ENCODE measurements at places on chromosomes 5 and 9.
A peak's percentile ranks its signal among the peaks of the same experiment; 100 is the strongest.

DNA sequence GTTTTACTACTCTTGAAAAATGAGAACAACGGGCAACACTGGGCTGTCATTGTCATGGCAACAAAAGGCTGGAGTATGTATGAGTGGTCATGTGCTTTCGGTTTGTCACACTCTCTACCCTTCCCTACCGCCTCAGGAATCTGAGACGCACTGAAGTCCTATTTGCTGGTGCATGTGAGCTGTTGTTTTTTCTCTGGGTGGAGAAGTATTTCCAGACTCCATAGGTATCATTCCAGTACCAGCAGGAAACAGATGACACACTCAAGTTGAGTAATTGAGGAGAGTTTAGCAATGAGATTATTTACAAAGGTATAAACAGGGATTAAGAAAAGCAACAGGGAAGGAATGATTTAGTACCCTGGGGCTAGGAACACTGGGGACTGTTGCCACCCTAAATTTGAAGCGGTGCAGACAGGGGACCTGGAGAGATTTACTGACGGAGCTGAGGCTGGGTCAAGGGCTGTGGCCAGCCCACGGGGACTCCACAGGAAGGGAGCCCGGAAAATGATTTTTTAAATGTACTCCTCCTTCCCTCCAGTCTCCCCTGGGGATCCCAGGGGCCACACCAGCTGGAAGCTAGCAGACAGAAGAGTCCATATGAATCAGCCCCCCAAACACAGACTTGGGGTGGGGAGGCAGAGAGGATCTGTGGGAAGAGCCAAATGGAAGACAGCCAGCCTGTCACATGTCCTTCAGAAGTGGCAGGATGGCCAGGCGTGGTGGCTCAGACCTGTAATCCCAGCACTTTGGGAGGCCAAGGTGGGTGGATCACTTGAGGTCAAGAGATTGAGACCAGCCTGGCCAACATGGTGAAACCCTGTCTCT is 13.2 kb upstream of the ZBTB43 start:
- no peak for DNase-seq

DNA sequence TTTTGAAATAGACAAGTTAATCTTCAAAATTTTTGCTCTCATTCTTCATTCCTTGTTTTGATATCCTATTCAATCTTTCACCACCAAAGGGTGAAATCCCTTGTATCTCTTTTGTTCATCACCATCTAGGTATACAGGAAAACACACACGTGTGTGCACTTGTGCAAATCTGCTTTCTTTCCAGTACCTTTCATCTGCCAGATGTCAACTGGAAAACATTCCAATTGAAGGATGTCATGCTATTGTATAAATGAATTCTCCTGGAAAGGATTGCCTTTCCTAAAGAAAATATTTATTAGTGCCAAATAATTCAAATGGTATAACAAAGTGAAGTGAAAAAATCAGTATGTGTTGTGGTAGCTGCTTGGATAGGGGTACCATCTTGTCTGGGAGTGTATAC is 123.7 kb downstream of the RANBP17 start:
- DNase-seq = no peak

DNA sequence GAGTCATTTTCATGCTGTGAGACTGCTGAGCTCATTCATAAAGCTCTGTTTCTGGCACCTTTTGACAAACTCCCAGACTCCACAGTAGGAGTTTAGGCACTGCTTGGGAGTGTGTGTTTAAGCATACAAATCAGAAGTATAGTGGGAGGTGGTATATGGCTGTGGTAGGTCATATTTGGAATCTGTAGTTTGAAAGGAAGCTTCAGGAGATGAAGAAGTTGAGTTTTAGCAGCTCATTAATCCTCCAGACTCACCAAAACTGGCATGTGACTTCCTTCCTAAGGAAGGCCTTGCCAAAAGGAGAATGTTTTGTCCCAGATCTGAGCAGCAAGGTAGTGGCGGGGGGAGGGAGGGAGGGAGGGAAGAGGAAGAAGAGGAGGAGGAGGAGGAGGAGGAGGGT is 52.8 kb downstream of the SAXO1 start:
- no peak for DNase-seq

- no peak for DNase-seq
Observed at GRCh38 chr5:66169534-66169933, 25.4 kb downstream of the SREK1 start.

DNA sequence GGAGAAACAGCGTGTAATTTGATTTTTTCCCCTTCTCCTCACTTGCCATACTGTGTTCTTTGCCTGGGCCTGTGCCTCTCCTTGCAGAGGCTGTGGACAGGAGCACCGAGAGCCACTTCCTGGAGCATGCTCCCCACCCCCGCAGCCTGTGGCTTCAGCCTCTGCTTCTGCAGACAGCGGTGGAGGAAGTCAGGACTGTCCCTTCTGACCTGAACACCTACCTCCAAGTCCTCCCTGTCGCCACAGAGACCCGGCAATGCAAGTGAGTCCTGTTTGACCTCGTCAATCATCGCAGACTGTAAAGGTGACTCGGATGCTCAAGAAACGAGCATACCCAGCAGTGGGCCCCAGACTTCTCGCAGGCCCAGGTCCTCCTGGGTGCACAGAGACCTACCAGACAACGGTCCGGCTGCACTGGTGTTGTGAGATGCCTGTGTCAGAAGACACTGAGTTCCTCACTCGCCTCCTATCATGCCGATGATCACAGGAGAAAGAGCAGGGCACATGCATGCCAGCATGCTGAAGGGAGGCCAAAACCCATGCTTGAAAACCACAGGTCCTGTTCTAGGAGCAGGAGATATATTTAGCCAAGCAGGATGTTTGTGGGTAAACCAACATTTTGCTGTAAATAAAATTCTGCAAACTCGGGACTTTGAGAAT is 198.8 kb downstream of the AUH start:
- DNase-seq = peak; percentile 35

GRCh38 chr5:135434591-135435466 is 12.3 kb downstream of the DCANP1 start:
- DNase-seq = no peak

GRCh38 chr5:67971223-67971830 is 244.2 kb upstream of the PIK3R1 start:
- DNase-seq = no peak

GRCh38 chr9:77712533-77713130 is 64.5 kb upstream of the GNA14 start:
- DNase-seq = no peak

GRCh38 chr5:31096238-31096865 is 97.1 kb upstream of the CDH6 start:
- no peak for DNase-seq

DNA sequence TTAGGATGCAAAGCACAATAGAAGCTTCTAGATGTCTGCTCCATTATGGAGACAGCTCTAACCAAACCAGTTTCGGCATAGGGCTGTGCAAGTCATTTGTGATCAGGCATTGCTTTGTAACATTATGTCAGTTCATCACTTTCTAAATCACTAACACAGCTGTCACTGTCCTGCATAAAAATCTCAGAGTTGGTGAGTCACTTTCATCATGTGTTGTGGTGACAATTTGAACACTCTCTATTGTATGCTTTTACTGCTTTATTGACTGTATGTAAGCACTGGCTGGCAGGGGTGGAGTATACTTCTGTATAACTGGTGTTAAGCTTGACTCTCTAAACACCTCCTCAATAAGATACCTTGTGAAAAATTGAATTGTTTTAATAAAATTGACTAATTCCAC is 77.9 kb downstream of the SLCO4C1 start:
- no peak for DNase-seq

DNA sequence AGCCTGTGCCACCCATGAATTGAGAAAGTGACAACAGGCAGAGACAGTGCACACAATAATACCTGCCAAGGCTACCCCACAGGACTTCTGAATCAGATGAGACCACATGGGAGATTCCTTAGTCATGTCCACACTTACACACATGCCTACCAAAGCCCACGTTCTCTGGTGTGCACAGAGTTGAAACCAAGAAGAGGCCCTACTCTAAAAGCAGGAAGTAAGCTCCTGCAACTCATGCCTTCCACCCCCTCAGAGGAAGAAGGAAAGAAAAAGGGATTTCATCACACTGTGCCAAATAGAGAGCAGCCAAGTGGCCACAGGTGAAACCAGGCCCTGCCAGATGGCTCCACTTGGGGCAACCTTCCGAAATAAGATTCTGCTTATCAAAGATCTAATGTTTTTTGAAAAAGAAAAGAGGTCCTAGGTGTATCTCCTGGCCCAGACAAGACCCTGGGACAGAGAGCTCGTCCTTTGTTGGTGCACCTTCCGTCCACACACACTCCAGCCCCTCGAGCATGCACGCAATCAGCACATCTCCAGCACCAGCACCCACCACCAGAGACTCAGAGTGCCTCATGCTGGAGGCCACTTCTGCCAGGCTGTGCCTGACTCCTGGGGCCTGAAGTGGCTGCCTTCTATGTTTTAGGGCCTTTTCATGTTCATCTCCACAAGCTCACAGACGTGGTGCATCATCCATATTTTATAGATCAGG is 114.6 kb upstream of the SPOCK1 start:
- no peak for DNase-seq

DNA sequence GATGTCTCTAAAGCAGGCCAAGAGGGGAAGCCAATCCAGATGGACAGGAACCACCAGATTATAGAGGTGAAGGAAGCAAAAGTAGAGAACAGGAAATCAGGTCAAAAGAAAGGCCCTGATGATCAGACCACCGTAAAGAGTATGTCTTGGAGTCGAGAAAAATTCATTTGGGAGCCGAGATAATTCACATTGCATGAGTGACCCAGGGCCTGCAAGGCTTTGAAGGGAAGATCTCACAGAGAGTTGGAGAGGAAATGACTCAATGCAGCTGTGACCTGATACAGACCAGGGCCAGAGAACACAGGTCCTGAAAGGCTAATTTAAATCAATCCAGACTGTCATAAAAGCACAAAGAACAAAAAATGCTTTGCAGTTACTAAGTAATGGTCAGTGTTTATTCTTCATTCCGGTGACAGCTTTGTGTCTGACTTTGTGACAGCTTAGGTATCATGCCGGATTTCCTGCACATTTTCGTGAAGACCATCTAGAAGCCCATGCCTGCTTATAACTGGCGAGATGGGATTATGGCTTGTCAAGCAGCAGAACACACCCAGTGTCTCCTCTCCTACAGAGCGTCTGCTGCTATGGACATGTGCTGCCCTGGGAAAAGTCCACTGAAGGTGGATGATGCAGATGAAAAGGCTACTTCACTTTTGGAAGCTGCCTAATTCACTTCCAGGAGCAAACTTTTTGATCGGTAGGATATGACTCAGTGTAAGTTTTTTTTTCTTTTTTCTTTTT is 5.8 kb upstream of the ACTBL2 start:
- DNase-seq = no peak

DNA sequence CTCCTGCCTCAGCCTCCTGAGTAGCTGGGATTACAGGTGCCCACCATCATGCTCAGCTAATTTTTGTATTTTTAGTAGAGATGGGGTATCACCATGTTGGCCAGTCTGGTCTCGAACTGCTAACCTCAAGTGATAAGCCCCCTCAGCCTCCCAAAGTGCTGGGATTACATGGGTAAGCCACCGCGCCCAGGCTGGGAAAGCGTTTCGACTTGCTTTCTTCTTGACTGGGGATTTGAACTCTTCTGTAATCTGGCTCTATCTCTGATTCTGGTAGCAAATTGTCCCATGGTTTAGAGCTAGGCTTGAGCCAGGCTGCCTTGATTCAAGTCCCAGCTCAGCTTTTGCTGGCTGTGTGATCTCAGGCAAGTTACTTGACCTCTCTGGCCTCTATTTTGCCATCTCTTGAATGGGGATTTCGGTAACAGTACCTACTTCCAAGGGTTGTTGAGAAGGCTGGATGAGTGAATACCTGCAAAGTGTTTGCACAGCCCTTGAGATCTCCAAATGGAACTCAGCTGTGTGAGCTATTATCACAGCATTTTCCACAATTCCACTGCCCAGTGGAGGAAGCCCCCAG is 20.5 kb upstream of the MVB12B start:
- no peak for DNase-seq

- DNase-seq = no peak
Observed at GRCh38 chr9:127714951-127715469, 453 bp downstream of the PTRH1 start.

GRCh38 chr9:87658511-87658910 is 67.4 kb upstream of the CTSL start:
- DNase-seq = no peak

- DNase-seq = no peak
Observed at GRCh38 chr9:95422650-95423049, 94.1 kb downstream of the PTCH1 start.

DNA sequence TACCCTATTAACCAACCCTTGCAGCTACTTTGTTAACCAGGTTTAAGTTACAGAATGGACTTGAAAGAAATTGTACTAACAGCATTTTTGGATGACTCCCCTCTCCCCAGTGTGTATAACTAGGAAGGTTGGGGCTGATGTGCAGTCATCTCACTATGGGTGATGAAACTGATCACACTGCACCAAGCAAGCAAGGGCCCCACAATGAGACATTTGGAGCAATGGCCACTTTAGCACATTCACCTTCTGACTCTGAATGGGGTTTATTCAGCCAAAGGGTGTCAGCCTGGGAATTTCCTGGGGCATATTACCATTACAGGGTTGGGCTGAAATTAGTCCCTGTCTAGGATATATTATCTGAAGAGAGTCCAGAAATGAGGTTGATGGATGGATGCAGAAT is 18.7 kb upstream of the CYFIP2 start:
- peak; percentile 47 for DNase-seq

GRCh38 chr9:98900244-98900643 is 43.5 kb upstream of the COL15A1 start:
- DNase-seq = no peak

DNA sequence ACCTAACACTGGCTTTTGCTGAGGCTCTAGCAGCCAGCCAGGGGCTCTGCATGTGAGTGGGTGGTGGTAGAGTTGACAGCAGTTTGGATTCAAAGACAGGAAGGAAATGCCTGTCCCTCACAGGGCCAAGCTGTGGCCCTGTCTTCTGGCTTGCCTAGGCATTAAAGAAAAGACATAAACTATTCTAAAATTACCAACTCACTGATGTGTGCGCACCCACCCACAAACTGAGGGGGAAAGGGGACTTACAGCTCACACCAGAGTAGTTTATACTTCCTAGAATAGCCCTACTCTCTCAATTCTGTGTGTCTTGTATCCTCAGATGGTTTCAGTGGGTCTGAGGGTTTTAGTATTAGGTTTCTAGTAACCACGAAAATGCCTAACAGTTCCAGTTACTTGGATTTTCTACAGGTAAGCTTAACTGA is 18.3 kb upstream of the IL13 start:
- no peak for DNase-seq

DNA sequence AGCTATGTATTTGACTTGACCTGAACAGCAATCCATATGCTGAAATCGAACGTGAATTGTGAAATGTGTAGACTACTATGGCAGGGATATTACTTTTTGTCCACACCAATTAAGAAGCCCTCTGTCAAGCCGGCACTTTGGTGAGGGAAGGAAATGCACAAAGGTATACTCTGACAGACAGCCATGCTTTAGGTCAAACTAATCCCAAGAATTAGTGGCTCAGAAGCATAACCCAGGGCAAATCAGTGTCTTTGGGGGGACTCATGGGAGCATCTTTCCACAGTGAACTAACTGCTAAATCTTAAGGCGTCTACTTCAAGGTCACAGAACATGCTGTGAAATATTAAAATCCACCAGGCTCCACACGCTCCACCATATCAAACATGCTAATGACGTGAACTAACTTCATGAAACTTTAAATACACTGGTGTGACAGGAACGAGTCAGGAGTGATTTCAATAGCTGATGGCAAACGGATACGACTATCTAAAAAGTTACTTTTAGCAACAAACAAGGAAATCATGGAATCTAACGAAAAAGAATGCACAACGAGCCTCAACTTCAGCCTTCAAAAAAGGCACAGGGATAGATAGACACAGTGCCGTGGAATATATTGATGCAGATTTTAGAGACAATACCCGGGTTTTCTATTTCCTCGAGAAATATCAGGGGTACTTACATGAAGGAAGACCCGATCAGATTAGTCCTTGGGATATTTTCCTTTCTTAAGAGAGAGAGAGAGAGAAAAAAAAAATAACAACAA is 527 bp downstream of the MEF2C start:
- DNase-seq = no peak
